Progenitor cell of endocrine pancreas (in vitro differentiated cells): ENCODE measurements at places on chromosomes 1 and 21.

- no peak for DNase-seq
Measured at GRCh38 chr21:42973309-42973990, 912 bp upstream of the PKNOX1 start.

DNA sequence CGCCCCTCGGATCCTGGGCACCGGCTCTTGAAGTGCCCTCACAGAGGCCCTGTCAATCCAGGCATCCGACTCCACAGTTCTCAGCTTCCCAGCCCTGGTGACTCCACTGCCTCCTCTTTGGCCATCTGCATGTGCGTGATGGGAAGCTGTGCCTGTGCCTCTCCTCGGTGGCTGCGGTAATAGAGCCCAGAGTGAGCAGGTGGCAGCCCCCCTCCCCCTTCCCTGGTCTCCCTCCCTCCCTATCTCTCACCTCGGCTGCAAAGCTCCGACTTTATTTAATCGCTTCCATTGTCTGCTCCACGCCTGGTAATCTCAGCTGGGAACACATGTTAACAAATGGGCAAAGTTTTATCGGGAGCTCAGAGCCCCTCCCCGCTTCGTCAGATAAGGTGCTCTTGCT is 91.9 kb downstream of the IGSF21 start:
- DNase-seq = peak; percentile 12

DNA sequence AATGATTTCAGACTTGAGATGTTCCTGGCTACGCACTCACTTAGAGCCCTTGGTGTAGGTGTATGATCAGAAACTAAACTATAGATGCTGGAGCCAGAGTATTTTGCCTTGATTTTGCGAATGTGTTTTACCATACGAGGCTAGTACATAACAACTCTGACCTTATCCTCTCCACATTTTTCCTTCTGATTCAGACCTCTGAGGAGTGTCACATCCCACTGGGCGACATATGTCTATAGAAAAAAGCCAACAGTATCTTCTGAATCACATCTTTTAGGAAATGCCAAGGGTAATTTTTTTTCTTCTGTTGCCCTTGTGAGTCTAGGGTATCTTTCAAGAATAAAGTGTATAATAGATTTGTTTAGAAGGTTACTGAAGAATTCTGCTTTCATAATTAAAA is 49.6 kb downstream of the AK4 start:
- DNase-seq = no peak

DNA sequence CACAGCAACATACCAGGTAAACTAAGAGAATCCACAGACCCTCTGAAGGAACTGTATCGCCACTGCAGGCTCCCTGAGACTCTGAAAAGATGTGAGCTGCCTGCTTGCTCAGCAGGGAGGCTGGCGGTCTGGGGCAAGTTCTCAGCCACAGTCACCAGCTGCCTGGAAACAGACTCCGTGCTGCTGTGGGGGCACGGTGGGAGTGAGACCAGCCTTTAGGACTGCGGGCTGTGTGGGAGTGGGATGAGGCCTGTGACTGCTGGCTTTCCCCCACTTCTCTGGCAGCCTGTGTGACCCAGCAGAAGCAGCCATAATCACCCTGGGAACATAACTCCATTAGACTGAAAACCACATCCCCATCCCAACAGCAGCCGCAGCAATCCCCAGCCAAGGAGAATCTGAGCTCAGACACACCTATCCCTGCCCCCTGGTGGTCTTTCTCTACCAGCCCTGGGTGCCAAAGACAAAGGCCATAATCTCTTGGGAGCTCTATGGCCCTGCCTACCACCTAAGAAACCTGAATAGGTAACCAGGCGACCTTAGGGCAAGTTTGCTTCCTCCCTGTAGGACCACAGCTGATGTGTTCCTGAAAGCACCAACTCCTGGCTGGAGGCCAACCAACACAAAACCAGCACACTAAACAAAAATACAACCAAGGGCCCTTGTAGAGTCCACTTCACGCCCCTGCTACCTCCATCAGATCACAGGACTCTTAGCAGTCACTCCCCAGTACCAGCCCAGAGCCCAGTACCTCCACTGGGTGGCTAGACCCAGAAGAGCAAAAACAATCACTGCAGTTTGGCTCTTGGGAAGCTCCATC is 151.5 kb downstream of the SMYD3 start:
- no peak for DNase-seq

- peak; percentile 13 for DNase-seq
Measured at GRCh38 chr1:246647113-246647512, 77.1 kb upstream of the SCCPDH start.

DNA sequence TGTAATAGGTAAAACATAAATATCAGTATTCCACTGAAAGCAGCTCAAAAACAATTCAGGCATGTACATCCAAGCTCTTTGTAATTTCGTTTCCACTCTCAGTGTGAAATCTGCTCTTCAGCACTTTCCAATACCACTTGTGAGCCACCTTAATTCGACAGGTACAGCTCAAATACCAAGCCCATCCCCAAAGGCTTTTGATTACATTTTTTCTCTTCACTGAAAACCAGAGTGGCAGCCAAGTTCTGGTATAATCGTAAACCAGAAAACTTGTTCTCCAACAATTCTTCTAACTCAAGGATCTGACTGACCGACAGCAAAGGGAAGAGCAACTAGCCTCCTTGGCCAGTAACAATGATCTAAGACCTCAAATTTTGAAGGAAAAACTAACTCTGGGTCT is 36.8 kb downstream of the FBXO42 start:
- DNase-seq = no peak

GRCh38 chr1:163346326-163346870 is 24.6 kb downstream of the NUF2 start:
- no peak for DNase-seq

- no peak for DNase-seq
Measured at GRCh38 chr1:41689139-41689538, 204.7 kb upstream of the EDN2 start.

GRCh38 chr1:212782422-212783154 is 9.0 kb downstream of the NSL1 start:
- DNase-seq = no peak

DNA sequence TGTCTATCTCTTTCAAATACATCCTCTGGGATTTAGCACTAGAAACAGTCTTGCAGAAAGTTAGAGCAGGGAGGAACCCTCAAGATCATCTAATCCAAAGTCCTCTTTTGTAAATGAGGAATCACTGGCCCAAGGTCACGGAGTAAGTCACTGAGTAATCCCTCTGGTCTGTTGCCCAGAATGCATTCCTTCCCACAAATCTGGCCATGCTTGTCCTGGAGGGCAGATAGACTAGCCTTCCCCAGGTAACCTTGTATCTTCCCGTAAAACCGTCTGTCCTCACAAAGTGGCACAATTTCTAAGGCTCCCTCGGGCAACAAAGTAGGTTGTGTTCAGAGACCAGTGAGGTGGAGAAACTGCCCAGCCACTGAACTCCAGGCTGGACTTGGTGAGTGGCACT is 46.2 kb downstream of the DDR2 start:
- DNase-seq = no peak

GRCh38 chr1:14939527-14940284 is 213.8 kb upstream of the TMEM51 start:
- DNase-seq = no peak

DNA sequence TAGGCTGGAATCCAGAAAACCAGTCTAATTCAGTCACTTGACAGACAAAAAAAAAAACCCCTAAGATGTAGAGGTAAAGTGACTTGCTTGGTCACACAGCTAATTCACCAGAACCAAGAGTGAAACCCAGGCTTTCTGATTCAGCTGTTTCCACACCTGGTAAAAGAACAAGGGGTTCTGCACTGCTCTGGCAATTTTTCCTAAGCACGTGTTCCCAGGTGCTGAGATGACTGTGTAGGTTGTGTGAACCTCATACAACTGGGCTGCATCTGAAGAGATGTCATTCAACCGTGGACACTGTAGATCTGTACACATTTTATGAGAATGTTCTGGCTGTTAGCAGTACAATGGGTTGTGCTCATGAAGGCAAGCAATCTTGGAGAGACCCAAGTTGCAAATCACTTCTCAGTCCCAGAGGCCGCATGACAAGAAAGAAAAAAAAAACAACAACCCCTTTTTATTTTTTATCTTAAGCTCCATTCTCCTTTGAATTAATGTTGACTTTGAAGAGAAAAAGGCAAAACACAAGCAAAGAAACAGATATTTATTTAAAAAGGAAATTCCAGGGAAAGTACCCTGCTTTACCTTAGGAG is 95.4 kb downstream of the INTS7 start:
- no peak for DNase-seq

GRCh38 chr21:26916799-26917198 is 50.1 kb downstream of the ADAMTS5 start:
- DNase-seq = no peak

DNA sequence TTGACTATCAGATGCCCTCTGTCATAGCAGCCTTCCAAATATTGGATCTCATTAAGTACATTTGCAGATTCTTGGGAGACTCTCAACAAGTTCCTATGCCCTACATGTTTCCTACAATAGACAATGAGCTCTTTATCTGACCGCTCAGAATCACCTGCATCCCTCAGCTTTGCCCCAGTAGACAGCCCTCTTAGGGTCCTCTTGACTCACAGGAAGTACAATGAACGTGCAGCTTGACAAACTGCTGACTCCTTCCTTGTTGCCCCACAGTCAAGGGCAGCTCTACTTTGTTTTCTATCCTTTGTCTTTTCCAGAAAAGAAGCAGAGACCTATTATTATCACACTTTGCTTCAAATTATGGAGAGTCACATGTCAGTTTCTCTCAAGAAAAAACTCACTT is 27.6 kb downstream of the SLC44A5 start:
- no peak for DNase-seq

DNA sequence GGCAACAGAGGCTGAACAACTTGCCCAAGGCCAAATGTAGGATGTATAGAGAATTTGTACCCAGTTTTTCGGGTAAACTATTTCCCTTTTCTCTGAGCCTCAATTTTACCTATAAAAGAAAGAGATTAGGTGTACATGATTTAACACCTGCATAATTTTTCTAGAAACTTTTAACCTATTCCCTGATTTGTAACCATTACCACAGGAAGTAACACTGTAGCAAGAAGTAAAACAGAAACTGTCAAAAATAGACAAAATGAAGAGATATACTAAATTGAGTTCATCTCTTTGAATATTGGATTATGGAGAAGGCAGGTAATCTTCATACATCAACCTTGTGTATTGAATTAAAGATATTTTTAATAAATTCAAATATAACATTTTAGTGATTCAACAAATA is 136.2 kb downstream of the ZC3H11B start:
- DNase-seq = no peak

DNA sequence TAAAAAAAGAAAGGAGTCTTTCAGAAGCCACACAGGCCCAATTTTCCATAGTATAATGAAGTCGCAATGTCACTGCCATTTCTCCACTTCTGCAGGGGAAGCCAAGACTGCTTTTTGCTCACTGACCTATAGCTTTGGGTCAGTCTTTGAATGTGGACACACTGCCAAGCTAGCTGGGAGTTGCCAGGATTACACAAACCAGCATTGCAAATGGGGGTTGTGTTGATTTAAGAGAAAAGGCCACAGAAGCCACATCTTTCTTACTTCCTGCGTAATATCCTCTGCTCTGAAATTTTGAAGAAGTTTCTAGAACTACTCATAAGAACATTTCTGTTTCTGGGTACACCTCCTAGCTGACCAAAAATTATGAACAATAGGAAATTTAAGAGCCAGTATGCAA is 45.8 kb upstream of the SAMSN1 start:
- DNase-seq = no peak

DNA sequence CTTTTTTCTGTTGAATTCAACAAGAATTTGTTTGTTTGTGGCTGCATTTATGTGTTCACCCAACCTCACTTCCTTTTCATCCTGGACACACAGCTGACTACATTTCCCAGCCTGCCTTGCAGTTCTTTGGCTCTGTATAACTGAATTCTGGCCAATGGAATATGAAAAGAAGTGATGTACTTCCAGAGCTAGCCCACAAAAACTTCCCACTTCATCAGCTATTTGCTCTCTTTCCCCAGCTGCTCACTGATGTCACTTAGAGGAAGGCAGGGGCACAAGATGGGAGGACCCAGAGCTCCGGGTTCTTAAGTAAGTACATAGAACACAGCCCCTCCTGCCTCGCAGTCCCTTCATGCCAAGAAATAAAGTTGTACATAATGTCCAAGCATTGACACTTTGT is 235.0 kb upstream of the FGGY start:
- DNase-seq = no peak

- no peak for DNase-seq
Measured at GRCh38 chr1:64005801-64006200, 197.6 kb upstream of the UBE2U start.

DNA sequence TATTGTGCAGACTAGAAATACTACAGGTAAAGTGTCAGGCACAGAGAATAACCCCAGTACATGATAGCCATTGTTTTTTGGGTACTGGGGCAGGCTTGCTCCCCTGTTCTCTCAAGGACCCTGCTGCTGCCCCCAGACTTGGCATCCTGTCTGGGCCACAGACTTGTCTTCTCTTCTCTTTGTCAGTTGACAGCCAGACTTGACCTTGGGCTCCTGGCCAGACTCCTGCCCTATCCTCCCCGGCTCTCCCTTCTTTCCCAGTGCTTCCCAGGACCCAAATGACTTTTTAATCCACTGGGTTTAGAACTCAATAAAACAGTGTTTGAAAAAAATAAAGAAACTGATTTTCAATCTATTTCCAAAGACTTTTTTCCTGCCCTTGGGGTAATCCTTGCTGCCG is 43.2 kb downstream of the ZSCAN20 start:
- DNase-seq = no peak

DNA sequence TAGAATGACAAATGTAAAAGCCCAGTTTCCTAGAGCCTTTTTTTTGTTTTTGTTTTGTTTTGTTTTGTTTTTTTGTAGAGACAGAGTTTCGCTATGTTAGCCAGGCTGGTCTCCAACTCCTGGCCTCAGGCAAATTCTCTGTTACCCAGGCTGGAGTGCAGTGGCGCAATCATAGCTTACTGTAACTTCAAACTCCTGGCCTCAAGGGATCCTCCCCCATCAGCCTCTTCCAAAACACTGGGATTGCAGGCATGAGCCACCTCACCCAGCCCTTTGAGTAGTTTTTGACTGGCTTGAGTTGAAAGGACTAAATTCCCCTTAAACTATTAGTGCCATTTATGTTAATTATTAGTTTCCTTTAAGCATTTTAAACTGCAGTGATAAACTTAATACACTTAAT is 28.8 kb upstream of the ZBTB18 start:
- DNase-seq = no peak

DNA sequence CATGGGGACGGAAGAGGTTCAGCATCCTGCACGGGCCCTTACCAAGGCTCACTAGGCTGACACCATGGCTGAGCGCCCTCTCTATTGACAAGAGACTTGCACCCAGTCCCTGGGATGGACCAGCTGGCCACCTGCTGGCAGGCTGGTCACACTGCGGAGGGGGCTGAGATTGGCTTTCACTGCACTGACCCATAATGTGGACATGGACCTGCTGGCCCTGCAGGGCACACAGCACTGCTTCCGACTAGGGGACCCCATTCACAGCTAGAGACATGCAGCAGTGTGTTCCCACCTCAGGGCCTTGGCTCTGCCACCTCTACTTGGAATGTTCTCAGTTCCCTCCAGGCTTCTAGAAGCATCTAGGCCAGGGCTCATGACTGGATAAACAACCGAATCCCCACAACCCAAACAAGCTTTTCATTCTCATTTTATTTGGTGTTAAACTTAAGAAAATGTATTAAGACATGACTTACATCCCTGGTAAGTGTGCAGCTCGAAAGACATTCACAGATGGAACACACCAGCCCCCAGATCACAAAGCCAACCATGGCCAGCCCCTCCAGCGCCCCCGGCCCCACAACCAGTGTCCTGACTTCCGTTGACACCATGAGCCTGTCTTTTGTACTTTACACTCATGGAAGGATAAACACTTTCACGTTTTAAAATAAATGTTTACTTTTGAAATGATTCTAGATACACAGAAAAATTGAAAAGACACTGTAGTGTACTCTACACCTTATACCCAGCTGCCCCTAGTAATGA is 9.3 kb upstream of the SRARP start:
- no peak for DNase-seq
